ENCODE measurements at places on chromosomes 5 and 9.
A peak's percentile ranks its signal among the peaks of the same experiment; 100 is the strongest.

- DNase-seq: no peak
Observed at GRCh38 chr9:31848505-31849285, 535.7 kb upstream of the ACO1 start.

DNA sequence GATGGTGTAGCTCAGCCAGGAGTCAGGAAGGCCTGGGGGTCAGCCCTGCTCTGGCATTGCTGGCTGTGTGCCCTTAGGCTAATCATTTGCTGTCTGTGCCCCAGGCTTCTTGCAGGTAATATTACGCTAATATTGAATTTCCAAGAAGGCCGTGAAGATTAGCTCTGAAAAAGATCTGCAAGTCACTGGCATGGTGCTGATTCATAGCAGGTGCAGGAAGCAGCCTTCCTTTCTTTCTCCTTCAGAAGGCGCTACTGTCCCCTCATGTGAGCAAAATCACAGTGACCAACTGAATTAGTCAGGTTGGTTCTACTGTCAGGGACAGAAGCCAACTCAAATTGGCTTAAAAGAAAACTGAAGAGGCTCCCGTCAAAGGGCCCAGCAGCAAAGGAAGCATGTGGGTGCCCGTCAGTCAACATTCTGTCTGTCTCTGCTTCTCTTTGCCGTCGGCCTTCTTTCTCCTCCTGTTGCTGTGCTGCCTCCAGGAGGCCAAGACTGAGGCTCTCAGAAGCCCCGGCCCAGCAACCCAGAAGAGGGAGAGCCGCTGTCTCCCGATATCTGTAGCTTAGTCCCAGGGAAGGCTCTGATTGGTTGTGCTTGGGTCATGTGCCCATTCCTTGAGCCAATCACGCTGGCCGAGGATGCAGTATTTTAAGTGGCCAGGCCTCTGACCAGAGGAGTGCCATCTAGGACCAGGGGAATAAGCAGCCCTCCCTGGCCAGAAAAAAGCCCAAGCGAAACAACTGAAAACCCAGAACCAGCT is 67.8 kb upstream of the NEURL1B start:
- no peak for DNase-seq

DNA sequence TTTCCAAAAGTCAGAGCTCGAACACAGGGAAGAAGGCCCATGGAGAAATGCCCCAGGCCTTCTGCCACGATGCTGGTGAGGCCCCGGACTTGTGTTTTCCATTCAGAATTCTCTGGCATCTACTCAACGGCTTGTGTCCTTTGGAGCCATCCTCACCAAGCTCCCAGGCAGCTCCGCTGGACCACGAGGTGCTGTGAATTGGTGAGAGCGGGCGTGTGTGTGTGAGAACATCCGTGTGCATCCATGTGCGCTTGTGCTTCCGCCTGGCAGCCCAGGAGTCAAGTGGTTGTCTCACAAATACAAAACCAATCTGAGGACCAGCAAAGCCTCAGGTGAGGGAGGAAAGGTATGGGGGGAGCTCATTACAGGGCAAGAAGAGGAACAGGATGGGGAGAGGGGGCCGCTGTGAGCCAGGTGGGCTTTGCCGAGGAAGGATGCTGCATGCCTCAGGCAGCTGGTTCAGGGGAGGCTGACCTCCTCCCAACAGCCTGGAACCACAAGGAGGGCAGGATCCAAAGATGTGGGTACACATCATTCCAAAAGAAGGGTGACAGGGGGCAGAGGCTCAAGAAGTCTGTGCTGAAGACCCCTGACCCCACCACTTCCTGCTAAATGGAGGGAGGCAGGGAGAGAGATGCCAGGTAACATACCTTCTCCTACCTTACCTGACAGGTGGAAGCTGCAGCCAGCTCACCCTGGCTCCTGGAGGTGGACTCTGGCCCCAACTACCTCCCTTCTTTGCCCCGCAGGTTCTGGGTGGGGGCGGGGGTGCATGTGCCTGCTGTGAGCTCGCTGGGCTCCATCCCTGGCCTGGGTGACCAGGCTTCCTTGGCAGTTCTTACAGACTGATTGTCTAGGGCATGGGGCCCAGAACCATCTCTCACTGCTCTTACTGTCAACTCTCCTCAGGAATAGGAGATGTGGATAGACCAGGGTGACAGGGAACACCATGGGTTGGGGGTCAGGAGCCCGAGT is 196.3 kb downstream of the PAX5 start:
- no peak for DNase-seq

- DNase-seq: no peak
Observed at GRCh38 chr9:123753669-123754258, 176.2 kb downstream of the DENND1A start.

- DNase-seq: no peak
Observed at GRCh38 chr5:122694884-122695283, 80.0 kb upstream of the SNX2 start.

- no peak for DNase-seq
Observed at GRCh38 chr9:135056541-135056940, 30.9 kb upstream of the OLFM1 start.

DNA sequence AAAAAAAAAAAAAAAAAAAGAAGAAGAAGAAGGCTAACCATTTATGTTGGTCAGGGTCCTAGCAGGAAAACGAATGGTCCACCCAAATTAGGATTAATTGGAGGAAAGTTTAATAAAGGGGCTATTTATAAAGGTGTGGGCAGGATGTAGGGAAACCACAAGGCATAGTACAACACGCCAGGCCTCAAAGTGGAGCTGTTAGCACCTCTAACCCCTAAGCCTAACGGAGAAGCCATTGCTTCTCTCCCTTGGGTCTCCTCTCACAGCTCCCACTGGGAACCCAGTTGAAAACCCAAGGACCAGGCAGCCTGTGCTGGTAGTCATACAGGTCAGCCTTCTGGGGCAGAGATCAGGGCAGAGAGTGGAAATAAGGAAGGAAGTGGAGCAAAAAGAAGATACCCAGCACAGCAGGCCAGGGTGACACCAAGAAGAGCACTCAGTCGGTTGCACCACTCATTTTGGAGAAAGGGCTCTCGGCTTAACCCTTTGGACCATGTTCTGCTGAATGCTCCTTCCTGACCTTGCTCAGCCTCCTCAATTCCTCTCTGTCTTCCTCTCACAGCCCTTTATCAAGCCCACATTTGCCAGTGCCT is 8.8 kb upstream of the GLIPR2 start:
- no peak for DNase-seq

DNA sequence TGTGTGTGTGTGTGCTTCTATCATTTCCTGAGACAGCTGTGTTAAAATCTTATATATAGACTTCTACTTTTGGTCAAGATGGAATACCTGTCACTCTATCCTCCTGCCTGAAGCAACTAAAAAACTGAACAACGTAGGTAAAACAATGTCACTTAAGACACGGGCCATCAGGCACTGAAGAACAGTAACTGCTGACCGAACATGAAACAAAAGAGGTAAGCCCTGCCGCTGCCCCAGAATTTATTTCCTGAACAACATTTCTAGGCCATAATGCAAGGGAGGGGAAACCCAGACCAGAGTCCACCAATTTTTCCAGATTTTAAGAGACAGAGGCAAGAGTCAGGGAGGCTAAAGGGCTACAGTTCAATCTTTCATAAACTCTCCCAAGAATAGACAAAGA is 156.0 kb downstream of the CDC42SE2 start:
- DNase-seq: no peak

- no peak for DNase-seq
Observed at GRCh38 chr9:114478459-114478858, 26.8 kb downstream of the WHRN start.

DNA sequence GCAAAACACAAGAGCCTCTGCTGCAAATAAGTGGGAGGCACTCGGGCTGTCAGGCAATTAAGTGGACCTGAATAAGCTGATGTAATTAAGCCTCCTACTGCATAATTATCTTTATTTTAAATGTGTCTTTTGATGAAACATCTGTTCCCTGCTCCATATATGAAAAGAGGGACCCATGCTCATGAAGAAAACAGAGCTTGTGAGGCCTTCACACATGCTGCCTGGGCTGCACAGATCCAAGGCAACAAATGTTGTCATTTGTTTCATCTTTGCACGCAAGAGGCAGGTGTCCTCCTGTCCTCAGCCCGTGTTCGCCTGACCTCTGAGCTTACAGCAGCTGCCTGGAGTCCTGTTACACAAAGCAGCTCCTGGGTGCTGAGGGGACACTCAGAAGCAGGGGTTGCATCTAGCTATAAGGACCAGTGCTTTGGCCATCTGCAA is 381.1 kb downstream of the ZNF608 start:
- DNase-seq: no peak

GRCh38 chr9:133205996-133206931 is 2.8 kb downstream of the OBP2B start:
- DNase-seq: no peak

DNA sequence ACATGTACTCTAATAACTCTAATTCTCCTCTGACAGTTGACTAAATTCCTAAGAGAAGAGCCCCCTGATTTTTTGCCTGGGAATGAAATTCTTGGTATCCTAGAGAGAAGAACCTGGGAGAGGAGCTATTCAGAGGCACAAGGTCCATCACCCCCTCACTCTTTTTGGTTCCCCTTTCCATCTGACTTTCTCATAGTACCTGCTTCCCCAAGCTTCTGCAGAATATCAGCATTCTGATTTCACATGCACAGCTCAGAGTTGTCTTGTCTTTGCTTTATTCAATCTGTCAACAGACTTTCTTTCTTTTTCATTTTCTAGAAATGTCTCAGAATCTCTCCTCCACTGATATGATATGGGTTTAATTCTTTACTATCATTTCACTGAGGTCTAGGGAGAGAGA is 141.5 kb upstream of the FBXL17 start:
- DNase-seq: no peak

- DNase-seq: no peak
Observed at GRCh38 chr5:6273090-6273735, 105.1 kb downstream of the MED10 start.

DNA sequence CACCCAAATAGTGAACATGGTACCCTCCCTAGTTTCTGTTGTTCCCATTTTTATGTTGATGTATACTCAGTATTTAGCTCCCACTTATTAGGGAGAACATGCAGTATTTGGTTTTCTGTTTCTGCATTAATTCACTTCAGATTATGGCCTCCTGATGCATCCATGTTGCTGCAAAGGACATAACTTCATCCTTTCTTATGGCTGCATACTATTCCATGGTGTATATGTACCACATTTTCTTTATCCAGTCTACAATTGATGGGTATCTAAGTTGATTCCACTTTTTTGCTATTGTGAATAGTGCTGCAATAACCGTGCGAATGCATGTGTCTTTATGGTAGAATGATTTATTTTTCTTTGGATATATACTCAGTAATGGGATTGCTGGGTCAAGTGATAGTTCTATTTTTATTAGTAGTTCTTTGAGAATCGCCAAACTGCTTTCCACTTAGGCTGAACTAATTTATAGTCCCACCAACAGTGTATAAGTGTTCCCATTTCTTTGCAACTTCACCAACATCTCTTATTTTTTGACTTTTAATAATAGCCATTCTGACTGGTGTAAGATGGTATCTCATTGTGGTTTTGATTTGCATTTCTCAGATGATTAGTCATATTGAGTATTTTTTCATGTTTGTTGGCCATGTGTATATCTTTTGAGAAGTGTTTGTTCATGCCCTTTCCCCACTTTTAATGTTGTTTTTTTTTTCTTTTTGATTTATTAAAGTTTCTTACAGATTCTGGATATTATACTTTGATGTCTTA is 79.6 kb downstream of the SMIM15 start:
- no peak for DNase-seq

DNA sequence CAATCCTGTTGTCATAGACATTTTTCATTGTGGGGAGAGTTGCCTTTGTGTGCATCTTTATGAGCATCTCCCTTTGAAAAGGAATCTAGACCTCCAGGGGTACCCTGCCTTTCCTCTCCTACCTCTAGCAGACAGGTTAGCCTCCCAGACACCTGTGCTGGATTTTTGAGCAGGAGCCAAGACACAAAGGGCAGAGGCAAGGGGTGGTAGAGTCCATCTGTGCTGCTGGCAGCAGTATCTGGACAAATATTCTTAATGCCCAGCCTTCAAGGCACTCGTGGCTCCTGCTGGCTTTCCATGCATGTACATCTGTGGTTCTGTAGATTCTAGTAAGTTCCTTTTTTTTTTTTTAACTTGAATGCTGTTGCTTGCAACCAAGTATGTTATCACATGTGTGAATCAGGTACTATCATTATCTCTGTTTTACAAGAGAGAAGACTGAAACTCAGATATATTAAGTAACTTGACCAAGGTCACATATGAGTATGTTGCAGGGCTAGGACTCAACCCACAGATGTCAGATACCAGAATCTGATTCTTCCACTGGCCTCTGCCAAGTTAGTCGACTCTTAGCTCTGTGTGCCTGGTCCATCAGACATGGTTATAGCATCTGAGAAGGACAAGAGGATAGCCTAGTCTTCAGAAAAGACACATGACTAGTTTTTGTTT is 32.9 kb upstream of the GPR151 start:
- no peak for DNase-seq

GRCh38 chr9:91842358-91843049 is 107.5 kb downstream of the ROR2 start:
- no peak for DNase-seq

DNA sequence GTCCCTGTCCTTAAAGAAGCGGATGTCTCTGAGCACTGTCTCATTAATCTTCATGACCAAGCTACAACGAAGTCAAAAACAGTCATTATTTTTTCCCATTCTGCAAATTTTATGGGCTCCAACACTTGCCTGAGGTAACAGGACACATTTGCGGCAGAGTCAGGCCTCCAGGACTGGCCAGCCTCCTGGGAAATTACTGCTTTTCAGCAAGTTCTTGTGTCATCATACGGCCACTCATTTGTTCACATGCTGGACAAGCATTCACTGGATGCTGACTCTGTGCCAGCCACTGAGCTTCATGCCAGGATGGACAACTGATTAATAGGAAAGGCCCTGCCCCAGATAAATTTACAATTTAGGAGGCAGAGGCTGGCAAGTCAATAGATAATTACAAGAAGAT is 305.7 kb downstream of the ACTL7B start:
- no peak for DNase-seq

- DNase-seq: no peak
Observed at GRCh38 chr5:98909363-98909762, 19.4 kb downstream of the CHD1 start.

DNA sequence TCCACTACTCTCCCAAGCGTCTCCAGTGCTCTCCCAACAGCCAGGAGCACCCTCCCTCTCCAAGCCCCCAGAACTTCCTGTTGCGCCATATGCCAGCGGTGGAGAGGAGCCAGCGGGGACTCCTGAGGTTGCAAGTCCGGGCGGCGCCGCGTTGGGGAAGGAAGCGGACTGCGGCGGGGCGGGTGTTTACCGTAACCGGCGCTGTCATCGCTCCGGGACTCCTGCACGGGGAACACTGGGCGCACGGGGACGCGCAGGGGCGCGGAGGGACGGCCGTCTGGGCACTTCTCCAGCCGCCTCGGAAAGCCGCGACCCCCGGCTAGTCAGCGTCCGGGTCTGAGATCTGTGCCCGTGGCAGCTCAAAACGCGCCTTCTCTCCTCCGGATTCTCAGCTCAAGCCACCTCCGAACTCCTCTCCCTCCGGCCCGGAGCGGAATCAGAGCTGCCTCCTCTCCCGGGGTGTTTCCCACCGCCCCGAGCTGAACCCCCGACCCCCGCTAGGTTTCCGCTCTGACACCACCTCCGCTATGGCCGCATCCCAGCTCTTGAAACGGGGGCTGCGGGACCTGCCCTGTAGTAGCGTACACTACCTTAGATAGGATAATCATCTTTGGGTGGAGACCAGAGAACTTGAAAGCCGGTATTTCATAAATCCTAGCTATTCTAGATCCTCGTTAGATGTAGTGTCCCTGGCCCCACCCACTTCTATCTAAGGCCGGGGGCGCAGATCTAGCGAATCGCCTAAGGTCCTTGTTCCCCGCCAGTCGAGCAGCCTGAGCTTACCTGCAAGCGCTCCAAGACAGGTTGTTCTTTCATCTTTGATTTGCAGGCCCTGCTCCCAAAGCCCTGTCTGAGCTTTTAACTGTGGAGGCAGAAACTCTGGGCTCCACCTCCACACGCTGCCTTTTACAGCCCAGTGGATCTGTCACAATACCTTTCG is at the start of gene TRPM6:
Gene TRPM6 (minus strand): TSS at position 881 of the 940 bp plus-strand sequence. CDS start 65 bp downstream, at position 816.
- DNase-seq: peak; percentile 51
